ENCODE measurements at places on chromosomes 6 and 20. TPM values are rescaled to one million over a fixed set of nuclear protein-coding genes. Genes with fewer than 3 reads are reported as not detected.

DNA sequence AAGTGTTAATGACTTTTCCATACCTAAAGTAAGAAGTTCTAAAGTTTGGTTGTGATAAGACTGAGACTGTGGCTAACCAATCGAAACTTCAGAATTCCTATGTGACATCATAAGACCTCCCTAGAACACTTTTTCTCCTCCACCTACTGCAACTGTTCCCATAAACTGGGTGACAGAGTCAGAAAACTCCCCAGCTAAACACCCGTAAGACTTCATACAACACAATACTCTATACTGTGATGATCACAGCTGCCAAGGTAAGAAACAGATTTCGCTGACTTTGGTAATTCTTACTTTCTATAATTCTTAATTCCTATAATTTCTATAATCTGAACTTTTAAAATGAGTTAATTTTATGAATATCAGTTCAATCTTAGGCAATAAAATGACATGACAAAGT lies at the start of gene PLN:
PLN (plus strand) TSS at position 161 of the 400 bp plus-strand sequence. CDS start 10,626 bp downstream, outside the sequence.
- DNase-seq = no peak

DNA sequence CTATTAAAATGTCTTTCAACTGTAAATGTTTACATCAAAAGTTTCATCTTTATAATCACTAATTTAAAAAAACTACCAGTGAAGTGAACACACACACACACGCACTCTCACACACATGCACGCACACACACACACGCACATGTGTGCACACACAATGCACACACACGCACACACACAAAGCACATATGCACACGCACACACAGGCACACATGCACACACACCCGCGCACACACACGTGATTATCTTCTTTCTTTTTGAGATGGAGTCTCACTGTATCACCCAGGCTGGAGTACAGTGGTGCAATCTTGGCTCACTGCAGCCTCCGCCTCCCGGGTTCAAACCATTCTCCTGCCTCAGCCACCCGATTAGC lies 80.0 kb upstream of the FRMD1 start:
- DNase-seq = no peak

The C4A gene
- 0.40 TPM for polyA plus RNA-seq

The PRDM13 gene
- not detected for polyA plus RNA-seq

Data from GM12878 (cell line).